ENCODE measurements at places on chromosomes 16 and 17.

- no peak for DNase-seq
Measured at GRCh38 chr17:72143245-72143644, 22.4 kb downstream of the SOX9 start.

- DNase-seq = no peak
Measured at GRCh38 chr16:49280105-49280741, 1.4 kb downstream of the CBLN1 start.

GRCh38 chr17:47204722-47205418 is 4.3 kb upstream of the MYL4 start:
- no peak for DNase-seq

GRCh38 chr17:83152227-83152744 is 72.9 kb downstream of the METRNL start:
- DNase-seq = no peak

GRCh38 chr16:11208916-11209665 is 46.9 kb downstream of the SOCS1 start:
- DNase-seq = no peak

GRCh38 chr17:13003454-13003851 is 14.4 kb downstream of the ELAC2 start:
- DNase-seq = no peak

GRCh38 chr17:83148317-83149028 is 69.1 kb downstream of the METRNL start:
- no peak for DNase-seq

GRCh38 chr17:69555056-69555455 is 140.6 kb downstream of the MAP2K6 start:
- no peak for DNase-seq

DNA sequence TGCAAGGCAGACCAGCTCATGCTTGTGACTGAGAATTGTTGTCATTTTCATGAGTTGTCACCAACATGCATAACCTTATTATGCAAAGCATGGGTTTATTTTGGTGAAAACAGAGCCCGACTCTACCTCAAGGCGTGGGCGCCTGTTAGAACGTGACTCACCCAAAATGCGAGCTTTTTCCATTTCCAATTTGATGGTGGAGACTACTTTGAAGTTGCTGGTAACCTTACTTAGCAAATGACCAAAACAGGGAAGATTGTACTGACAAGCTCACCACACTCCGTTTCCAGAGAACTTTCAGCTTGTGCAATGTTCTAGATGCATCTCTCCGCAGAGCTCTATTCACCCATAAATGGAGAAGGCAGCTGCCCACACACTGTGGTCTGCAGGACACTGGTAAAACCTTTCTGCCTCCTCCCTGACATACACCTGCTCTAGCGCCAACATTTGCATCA is 284.5 kb downstream of the MAF start:
- no peak for DNase-seq

- DNase-seq = no peak
Measured at GRCh38 chr17:7355573-7355972, 617 bp downstream of the TMEM95 start.

DNA sequence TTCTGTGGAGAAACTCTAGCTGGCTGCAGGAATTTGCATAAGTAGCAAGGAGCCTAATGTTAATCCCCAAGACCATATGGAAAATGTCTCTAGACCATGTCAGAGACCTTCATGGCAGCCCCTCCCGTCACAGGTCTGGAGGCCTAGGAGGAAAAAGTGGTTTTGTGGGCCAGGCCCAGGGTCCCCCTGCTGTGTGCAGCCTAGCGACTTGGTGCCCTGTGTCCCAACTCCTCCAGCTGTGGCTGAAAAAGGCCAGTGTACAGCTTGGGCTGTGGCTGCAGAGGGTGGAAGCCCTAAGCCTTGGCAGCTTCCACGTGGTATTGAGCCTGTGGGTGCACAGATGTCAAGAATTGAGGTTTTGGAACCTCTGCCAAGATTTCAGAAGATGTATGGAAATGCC is 306.9 kb upstream of the CA10 start:
- DNase-seq = no peak

DNA sequence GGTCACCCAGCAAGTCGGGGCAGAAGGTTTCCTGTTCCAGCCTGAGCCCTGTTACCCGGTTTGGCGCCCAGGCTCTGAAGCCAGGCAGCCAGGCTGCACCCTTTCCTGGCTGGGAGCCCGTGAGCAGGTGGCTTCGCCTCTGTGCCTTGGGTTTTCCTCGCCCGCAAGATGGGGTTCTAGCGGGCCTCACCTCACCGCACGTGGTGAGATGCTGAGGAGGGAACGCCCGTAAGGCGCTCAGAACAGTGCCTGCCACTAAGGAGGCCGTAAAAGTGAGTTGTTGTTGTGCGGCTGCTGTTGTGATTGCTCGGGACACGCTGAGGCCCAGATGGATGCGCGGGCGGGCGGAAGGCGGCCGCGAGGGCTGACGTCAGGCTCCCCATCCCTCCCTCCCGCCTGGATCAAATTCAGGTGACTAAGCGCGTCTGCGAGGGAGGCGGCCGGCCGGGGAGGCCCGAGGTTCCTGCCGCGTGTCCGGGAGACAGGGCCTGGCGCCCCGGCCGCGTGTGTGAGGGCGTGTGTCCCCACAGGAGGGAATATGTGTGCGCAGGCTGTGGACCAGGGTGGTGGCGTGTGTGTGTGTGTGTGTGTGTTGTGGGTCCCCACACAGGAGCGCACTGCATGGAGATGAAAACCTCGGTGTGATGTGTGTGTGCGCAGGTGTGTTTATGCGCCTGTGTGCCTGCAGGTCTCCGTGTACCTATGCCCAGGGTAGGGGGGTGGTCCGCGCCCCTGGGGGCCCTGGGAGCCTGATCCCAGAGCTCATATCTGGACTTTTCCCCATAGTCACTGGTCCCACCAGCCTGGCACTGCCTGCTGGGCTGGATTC is 4.3 kb downstream of the CAMKK1 start:
- DNase-seq = no peak

DNA sequence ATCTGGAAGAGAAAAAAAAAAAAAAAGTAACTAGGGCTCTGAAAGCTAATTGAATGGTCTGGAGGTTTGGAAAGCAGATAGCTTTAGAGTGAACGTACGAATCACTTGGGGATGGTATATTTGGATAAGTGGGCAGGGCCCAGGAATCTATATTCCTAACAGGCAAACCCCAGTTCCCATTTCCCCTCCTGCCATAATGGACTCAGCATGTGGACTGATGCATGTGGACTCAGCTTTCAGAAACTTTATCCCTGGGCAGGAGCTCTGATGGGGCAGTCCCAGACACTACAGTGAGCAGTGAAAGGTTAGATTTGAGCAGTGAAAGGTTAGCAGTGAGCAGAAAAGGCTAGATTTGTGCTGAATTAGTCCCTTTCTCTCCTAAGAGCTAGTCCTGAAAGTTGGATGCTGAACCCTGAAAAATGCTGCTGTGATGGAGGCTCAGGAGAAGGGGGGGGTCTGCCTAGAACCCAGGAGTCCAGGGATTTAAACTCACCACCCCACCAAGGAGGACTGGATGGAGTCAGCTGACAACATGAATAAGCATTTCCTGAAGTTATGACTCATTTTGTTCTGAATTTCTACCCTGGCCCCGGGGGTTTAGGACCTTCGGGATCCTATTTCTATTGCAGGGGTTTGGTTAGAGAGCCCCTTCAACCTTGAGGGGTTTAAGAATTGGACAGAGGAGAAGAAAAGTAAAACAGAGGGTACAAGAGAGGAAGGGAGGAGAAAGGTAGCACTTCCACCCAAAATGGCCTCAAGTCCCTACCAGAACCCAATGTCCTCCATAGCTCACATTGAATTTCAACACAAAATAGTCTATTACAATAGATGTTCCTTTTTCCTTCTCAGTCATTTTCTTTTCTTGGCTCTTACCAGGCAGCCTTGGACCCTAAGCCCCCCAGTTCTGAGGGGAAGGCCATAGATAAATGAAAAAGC is 10.3 kb upstream of the FZD2 start:
- no peak for DNase-seq

DNA sequence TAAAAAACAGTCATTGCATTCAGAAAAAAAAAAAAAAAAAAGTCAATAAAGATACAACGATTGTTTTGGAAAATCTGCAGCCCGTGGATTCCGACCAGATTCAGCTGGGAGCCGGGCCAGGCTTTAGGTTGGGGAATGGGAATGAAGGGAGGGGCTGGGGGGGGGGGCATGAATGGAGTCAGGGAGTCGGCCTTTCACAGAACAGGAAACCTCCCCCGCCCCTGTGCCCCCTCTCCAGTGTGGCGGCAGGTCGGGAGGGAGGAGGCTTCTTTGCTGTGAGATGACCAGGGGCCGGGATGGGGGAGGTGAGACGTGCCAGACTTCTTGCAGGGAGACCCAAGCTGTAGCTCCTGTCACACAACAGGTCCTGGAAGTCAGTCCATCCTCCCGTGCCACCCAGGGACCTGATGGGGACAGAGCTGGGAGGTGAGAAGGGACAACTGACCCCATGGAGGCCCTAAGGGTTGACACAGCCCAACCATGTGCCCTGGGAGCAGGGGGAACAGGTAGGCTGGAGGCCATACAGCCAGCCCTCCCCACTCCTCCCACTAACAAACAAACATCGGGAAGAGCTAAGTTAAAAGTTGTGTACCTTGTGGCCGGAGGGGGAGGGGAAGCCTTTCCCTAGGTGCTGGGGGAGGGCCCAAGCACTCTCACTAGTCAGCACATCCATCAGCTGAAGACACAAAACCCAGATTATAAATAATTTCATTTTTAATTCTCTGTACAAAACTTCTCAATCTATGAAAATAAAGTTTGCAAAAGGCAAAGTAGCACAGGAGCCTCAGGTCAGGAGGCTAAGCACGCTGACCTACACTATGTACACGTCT is 25.2 kb downstream of the SREBF1 start:
- no peak for DNase-seq

DNA sequence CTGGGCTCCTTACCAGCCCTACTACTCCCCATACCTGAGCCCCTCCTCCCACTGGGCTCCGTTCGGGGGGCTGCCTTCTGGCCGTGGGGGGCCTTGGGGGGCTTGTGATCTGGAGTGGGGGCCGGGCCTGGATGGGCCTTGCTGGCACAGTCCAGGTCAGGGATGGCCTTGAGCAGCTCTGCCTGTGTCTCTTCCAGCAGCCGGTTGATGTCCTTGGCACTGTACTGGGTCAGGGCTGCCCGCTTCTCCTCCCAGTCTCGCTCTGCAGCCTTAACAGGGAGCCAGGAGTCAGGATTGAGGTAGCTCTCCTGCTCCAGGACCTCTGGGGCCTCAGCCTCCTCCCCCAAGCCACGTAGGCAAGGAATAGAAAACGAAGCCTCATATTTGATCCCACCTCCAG is 54.6 kb downstream of the SRCIN1 start:
- no peak for DNase-seq

GRCh38 chr16:80670170-80670865 is 129.5 kb downstream of the DYNLRB2 start:
- no peak for DNase-seq

DNA sequence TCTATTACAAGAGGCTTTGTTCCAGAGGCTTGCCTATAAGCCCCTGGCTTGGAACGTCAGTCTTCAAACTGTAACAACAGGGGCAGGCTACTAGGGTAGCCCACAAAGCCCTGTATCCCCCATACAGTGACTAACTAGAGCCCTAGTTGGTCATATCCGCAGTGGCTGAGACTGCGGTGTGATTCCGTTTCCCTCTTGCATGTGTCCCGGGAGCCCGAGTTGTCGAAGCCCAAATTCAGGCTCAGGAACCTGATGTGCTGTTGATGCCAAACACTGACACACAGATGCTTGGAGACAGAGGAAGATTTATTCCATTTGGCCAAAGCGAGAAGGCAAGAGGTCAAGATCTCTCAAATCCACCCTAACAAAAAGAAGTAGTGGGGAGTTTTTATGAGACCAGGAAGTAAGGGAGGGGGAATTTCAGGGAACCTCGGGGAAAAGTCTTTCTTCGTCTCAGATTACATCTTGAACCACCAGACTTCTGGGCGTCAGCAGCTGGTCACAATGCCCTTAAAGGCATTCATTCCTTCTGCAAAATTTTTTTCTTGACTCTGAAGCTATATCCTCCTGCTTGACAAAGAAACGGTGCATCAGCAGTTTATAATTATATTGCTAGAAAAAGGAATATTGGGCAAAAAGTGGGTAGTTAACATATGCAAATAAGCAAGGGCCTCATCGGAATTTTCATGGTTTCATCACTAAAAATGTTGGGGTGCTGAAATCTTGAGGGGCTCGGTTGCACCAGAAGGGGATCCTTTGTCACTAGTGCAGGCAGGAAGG is 879 bp downstream of the SLFN5 start:
- no peak for DNase-seq

DNA sequence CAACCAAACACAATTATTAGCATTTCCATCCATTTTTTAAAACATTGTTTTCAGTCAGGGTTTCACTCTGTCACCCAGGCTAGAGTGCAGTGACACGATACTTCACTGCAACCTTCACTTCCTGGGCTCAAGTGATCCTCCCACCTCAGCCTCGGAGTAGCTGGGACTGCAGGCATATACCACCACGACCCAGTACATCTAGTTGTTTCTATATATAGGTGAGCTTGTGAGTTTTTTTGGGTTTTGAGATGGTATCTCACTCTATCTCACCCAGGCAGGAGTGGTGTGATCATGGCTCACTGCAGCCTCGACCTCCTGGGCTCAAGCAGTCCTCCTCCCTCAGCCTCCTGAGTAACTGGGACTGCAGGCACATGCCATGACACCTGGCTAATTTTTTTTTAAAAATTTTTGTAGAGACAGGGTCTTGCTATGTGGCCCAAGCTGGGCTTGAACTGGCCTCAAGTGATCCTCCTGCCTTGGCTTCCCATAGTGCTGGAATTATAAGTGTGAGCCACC is 21.5 kb upstream of the ATP5MC1 start:
- no peak for DNase-seq

GRCh38 chr17:68853439-68853838 is 101.8 kb downstream of the ABCA8 start:
- no peak for DNase-seq
